Stimulated activated CD4-positive, alpha-beta T cell treated with anti-CD3 and anti-CD28 coated beads, Interleukin-15, amount 100 ng/mL, for 48 hours (primary cell): ENCODE measurements at places on chromosomes 7 and 10.

GRCh38 chr10:63670291-63670898, 149.2 kb downstream of the REEP3 start:
- no peak for DNase-seq

DNA sequence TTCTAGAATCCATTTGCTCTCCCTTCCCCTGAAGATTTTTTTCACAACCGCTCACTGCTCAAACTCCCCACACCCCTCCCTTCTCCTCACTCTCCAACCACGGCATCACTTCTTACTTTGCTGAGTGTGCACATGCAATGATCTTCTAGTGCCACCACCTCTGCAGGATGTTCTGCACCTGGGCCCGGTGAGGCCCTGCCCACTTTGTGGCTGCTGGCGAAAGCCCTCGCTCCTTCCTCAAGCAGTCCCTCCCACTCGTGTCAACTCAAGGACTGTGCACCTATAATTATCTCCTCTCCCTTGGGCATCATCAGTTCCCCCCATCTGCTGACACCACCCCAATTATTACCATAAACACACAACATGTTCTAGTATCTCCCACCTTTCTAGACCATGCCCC, 91.0 kb upstream of the LANCL2 start:
- no peak for DNase-seq

DNA sequence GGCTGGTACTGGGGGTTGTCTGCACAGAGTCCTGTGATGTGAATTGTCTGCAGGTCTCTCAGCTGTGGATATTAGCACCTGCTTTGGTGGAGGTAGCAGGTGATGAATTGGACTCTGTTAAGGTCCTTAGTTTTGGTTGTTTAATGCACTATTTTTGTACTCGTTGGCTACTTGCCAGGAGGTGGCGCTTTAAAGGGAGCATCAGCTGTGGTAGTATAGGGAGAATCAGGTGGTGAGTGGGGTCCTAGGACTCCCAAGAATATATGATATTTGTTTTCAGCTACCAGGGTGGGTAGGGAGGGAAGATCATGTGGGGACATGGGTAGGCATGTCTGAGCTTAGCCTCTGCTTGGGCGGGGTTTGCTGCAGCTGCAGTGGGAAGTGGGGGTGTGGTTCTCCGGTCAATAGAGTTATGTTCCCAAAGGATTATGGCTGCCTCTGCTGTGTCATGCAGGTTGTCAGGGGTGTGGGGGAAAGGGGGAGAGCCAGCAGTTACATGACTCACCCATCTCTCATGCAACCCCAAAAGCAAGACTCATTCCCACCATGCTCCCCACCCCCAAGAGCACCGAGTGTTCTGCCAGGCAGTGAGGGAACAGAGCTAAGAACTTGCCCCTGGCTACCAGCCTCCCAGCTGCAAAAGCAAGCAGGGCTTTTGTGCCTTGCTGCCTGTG, 53.7 kb upstream of the ZNF273 start:
- no peak for DNase-seq

DNA sequence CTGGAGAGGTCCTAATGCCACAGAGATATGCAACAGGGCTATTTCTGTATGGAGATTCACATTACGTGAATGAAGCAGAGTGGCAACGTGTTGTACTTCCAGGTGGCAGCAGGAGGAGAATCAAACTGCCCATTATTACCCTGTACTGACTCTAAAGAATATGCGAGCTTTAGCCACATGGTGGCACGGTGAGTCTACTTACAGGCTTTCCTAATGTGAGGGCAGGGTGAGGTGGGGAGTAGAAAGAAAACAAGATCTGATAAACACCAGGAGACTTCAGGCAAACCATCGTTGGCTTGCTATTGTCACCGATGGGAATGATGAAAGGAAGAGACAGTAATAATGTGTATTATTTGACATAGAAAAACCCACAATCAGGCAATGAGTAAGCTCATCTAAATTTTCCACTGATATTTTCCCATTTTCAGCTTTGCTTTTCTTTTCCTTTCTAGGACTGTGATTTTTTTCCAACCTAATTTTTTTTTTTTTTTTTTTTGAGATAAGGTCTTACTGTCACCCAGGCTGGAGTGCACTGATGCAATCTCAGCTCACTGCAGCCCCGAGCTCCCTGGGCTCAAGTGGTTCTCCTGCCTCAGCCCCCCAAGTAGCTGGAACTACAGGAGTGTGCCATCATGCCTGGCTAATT, 164.3 kb downstream of the BTAF1 start:
- peak; percentile 23 for DNase-seq

GRCh38 chr10:59434463-59435321, 72.3 kb upstream of the FAM13C start:
- no peak for DNase-seq

- DNase-seq, result no peak
These were observed 29.2 kb upstream of the ZNRF2 start for GRCh38 chr7:30255064-30255769.

- no peak for DNase-seq
These were observed 51.0 kb downstream of the ABCB5 start for GRCh38 chr7:20666444-20666843.

- no peak for DNase-seq
These were observed 35.3 kb upstream of the CYTH3 start for GRCh38 chr7:6307762-6308161.

DNA sequence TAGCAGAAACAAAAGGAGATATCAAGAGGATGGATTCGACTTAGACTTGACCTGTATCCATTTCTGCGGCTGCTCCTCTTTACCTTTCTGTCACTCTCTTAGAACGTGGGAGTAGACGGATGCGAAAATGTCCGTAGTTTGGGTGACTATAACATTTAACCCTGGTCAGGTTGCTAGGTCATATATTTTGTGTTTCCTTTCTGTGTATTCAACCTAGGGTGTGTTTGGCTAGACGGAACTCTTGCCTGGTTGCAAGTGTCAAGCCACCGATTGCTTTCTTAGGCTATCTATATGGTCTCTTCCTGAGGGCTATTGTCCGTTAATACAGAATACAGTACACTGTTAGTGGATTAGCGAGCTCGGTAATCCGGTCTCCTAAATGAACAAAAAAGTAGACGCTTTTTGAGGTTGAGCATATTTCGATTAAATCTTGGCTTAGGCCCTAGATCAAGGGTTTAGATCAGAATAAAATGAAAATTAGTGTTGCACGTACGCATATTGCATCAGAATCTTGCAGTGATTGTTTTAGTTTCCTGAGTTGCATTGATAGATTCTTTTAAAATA, 1.2 kb downstream of the PTEN start:
- no peak for DNase-seq

DNA sequence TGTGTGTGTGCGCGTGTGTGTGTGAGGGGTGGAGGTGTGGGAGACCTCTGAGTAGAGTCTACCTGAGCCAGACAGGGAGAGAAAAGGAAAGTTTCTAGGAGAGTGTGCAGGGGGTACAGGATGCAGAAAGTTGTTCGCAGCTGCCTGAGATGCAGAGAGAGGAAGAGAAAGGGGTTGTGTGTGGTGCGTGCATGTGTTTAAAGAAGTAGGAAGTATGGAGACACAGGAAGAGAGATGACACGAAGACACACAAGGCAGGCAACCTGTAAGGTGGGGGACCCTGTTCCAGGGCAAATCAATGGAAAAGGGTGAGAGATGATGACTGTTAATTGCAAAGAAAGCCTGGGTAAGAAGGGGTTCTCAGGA, 52.2 kb downstream of the C10orf105 start:
- no peak for DNase-seq
